ENCODE measurements at places on chromosomes 2 and 18.

DNA sequence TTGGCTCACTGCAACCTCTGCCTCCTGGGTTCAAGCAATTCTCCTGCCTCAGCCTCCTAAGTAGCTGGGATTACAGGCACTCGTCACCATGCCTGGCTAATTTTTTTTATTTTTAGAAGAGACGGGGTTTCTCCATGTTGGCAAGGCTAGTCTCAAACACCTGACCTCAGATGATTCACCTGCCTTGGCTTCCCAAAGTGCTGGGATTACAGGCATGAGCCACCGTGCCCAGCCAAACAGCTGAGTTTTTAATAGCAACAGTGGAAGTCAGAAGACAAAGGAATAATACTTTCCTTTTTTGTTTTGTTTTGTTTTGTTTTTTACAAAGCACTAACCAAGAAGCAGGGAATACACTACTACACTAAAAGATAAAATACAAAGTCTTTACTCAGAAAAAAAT lies 16.9 kb downstream of the GPR75 start:
- no peak for DNase-seq

DNA sequence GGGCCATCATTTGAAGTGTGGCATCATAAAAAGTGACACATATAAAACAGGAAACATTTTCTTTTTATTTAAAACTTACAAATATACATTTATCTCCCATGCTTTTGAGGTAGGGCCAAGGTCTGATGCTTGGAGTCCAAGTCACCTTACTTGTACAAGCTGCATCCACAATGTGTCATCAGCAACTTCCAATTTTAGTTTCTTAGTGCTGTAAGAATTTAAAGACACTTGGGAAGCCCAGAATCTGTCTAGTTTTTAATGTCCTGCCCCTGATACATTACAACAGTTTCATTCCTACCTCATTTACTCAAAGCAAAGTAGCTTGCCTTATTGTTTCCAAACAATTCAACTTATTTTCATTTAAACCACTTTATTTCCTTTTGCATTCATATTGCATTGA lies 297.7 kb downstream of the MTX2 start:
- DNase-seq, result no peak

- DNase-seq, result no peak
These were observed 38.1 kb downstream of the RALB start for GRCh38 chr2:120290737-120291136.

- DNase-seq, result no peak
These were observed 85.1 kb downstream of the BCL2L11 start for GRCh38 chr2:111205774-111206173.

- no peak for DNase-seq
These were observed 117.6 kb upstream of the ANKRD30BL start for GRCh38 chr2:132279344-132279743.

DNA sequence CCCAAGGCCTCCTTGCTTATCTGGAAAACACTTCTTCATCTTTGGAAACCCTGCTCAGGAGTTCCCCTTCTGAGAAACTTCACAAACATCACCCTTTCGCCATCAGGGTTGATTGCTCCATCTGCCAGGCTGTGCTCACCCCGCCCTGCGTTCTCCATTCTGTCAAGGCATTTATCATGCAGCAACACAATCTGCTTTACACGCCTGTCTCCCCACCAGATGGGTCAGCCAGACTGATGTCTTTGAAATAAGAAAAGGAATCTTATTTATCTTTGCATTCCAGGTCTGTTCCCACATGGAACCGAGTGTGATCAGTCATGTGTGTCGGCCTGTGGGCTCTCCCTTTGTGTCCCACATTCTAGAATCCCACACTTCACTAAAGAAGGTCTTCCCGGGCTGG lies 110.0 kb upstream of the ARL4C start:
- no peak for DNase-seq

DNA sequence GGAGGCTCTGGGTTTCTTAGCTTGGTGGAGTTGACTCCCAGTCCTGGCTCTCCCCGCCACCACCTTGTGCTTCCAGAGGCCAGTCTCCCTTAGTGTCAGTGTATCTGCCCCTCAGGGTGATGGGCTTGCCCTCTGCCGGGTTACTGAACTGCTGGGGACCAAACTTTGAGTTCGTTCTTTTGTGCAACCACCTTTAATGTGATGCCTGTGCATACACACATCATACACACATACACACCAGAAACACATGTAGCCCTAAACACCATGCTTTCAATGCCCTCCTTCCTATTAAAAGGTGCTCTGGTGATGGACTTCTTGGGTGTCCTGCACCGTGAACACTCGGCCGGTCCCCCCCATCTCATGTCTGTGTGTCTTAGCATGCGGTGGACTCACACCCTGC lies 315.1 kb upstream of the EPAS1 start:
- no peak for DNase-seq

DNA sequence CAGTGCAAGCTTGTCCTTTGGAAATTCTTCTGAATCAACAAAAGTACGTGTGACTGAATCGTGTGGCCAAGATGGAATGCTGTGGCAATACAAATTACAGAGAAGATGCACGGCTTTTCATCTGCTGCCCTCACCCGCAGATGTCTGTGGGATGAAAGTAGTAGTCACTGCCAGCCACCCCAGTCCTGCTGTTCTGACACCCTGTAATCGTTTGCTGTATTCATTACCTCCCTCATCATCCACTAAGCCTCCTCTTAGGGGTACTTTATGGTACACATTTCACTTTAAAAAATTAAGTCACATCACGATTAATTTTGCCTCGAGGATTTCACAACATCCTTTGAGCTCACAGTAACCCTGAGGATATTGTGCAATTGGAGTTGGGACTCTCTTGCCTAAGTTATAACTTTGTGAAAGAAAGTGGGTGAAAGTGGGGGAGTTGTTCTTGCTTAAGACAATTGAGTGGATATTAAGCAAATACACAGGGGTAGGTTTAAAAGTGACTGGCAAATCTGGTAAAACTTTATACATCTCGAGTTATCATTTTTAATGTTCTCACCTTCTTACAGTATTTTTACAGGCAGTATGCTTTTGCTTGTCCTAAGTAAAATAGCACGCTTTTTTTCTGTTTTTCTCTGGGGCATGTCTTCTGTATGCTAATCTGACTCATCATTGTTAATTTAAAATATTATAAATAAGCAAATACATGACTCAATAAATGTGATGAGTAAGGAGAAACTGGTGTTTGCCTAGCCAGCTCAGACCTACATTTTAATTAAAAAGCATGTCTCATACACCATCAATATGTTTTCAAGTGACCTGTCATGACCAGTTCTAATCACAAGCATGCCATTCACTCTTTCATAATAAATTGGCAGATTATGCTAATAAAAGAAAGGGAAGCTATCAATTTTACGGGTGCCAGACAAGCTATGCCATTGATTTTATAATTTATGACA lies 680.9 kb downstream of the IRS1 start:
- DNase-seq, result peak; percentile 95

GRCh38 chr18:3451183-3451988 lies 1.4 kb downstream of the TGIF1 start:
- DNase-seq, result peak; percentile 95

- no peak for DNase-seq
These were observed 84.1 kb upstream of the RASGRP3 start for GRCh38 chr2:33392366-33392765.

GRCh38 chr18:76894566-76895346 lies 72.4 kb downstream of the ZNF236 start:
- no peak for DNase-seq

- DNase-seq, result no peak
These were observed 35.2 kb upstream of the TEX51 start for GRCh38 chr2:126863336-126864015.

Data from fibroblast of gingiva (primary cell).